Progenitor cell of endocrine pancreas (in vitro differentiated cells): ENCODE measurements at places on chromosomes 3 and 15.

GRCh38 chr15:87263871-87264270 is 992.7 kb downstream of the NTRK3 start:
- peaks cover 3% of the 10 kb centered on the region for H3K27me3 ChIP-seq
- H3K4me1 ChIP-seq = no peaks in the 10 kb centered on the region
- DNase-seq = no peak
- no peak overlapping the region for H3K4me3 ChIP-seq
- H3K36me3 ChIP-seq = no peaks in the 10 kb centered on the region

DNA sequence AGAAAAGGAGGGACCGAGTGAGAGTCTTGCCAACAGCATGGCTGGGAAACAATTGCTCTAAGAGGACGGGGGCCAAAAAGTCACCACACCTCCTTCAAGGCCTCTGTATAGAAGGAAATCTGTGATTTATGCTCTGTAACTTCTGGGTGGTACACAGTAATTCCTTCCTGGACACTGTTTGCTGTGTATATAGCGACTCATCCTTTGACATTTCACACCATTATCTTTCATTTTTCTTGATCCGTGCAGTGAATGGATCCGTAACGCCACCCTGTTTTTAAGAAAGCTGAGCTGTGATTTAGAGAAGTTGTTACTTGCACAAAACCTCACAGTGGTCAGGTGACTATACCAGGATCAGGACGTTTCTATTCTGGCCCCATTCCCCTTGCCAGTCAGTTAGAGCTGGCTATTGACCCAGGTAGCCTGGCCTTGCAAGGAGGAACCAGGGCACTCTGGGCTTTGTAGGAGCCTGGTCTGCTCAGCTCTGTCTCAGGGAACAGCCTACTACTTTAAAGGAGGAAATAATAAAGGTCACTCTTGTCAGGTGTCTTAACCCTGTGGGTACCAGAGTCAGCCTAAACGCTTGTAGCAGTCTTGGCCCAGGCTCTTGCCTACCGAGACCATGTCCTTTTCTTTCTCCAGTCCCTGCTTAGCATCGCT is 86.5 kb upstream of the MYZAP start:
- H3K36me3 ChIP-seq = no peaks in the 10 kb centered on the region
- peaks cover 92% of the 10 kb centered on the region for H3K4me1 ChIP-seq
- no peaks in the 10 kb centered on the region for H3K27me3 ChIP-seq
- no peak for DNase-seq
- H3K4me3 ChIP-seq = peak overlapping the region; percentile 13

DNA sequence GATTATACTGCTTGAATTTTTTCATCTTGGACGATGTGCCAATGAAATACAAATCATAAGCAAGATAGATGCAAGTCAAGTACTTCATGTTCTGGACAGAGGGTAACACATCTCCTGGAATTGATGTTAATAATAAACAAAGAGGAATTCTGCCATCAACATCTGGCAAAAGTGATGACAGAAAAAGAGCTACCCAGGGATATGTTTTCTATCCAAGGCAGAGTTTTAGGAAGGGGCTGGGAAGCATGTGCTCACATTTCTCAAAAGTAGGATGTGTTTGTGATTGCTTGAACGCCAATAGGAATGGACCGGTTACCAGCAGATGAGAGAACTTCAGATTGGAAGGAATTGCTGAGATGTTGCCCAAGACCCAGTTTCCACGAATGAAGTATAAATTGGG is 242.6 kb upstream of the AGTR1 start:
- H3K27ac ChIP-seq = no peak overlapping the region
- no peak overlapping the region for H3K4me3 ChIP-seq
- H3K4me1 ChIP-seq = peaks cover 27% of the 10 kb centered on the region
- no peaks in the 10 kb centered on the region for H3K27me3 ChIP-seq
- no peak for DNase-seq

DNA sequence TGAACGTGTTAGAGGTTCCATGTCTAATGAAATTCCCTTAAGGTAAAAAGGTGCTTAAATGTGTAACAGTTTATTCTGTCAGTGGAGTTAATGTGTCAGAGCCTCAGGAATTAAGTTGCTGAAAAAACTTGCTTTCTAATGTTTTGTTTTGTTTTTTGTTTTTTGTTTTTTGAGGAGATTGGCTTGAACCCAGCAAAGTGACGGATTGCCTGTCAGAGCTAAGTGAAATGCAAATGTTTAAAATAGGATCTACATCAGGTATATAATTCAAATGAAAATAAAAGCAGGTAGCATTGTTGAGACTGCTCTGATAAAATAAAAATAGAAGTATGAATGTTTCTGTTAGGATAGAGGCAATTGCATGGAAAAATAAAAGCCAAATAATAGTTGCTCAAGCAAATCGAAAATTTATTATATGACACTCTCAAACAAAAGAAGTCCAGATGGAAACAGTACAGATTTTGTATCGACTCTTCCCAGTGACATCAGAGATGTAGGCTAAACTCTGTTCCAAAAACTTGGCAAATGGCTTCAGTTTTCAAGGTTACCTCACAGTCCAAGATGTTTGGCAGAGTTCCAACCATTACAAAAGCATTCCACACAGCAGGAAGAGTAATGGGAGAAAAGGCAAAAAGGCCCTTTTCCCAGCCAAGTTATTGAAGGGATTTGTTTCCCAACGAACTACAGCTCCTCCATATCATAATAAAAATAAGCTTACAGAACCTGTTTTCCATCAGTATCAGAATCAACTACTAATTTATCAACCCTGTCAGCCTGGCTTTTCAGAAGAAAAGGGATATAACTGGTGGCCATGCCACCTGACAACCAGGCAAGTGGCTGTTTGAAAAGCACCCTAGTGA is 291.0 kb downstream of the TBL1XR1 start:
- no peak overlapping the region for H3K4me3 ChIP-seq
- no peaks in the 10 kb centered on the region for H3K27me3 ChIP-seq
- H3K36me3 ChIP-seq = no peaks in the 10 kb centered on the region
- H3K27ac ChIP-seq = no peak overlapping the region

- peaks cover 3% of the 10 kb centered on the region for H3K36me3 ChIP-seq
- H3K4me1 ChIP-seq = peaks cover 29% of the 10 kb centered on the region
- DNase-seq = peak; percentile 92
- peak within 1 kb of the TSS; percentile 99 for H3K27ac ChIP-seq
- H3K4me3 ChIP-seq = peak within 1 kb of the TSS; percentile 86
Observed at GRCh38 chr15:65530318-65531111, at the start of gene HACD3. Gene HACD3, plus strand, starts transcription at chr15:65530463. Its CDS starts 169 bp downstream, at chr15:65530632.

DNA sequence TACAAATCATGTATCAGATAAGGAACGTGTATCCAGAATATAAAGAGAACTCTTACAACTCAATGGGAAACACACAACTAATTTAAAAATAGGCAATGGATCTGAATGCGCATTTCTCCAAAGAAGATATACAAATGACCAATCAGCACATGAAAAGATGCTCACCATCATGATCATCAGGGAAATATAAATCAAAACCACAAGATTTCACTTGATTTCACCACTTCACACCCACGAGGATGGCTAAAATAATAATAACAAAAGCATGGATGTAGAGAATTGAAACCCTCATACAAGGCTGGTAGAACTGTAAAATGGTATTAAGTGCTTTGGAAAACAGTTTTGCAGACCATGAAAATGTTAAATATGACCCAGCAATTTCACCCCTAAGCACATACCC is 26.7 kb upstream of the SLC12A8 start:
- H3K27me3 ChIP-seq = no peaks in the 10 kb centered on the region
- DNase-seq = no peak
- H3K4me3 ChIP-seq = no peak overlapping the region
- H3K4me1 ChIP-seq = no peaks in the 10 kb centered on the region
- H3K27ac ChIP-seq = no peak overlapping the region

DNA sequence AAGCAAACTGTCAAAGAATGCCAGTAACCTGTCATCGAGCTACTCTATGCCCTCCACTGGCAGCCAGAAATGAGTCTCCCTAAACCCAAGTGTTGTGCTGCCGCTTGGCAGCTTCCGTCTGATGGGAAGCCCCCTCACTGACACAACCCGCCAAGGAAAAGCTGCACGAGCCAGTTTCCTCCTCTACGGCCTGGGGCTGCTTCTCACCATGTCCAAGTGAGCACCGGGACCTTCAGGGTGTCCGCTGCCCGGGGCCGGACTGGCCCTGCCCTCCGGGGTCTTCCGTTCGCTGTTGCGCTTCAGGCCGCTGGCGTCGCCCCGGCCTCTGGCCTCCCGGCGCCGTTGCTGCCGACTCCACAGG is 490 bp downstream of the TOMM70 start:
- H3K27ac ChIP-seq = peak overlapping the region; percentile 86
- peaks cover 2% of the 10 kb centered on the region for H3K36me3 ChIP-seq
- peak overlapping the region; percentile 92 for H3K4me3 ChIP-seq

DNA sequence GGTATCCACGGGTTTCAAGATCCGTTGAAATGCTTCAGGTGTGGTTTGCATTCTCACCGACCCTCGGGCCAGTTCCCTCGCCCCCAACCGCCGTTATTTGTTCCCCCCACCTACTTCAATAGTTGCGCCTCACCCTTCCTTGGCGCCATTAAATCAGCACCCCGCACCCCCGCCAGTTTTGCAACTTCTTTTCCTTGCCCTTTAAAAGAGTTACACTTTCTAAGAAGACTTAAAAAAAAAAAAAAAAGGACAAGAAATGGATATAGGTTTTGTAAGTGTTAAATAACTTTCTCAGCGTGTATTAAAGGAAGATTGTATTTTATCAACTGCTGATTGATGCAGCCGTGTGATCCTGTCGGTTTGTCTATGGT is 87.2 kb downstream of the NR2F2 start:
- peaks cover 42% of the 10 kb centered on the region for H3K4me1 ChIP-seq
- H3K27me3 ChIP-seq = peaks cover 85% of the 10 kb centered on the region
- no peak for DNase-seq
- peak overlapping the region; percentile 39 for H3K4me3 ChIP-seq
- no peaks in the 10 kb centered on the region for H3K36me3 ChIP-seq

DNA sequence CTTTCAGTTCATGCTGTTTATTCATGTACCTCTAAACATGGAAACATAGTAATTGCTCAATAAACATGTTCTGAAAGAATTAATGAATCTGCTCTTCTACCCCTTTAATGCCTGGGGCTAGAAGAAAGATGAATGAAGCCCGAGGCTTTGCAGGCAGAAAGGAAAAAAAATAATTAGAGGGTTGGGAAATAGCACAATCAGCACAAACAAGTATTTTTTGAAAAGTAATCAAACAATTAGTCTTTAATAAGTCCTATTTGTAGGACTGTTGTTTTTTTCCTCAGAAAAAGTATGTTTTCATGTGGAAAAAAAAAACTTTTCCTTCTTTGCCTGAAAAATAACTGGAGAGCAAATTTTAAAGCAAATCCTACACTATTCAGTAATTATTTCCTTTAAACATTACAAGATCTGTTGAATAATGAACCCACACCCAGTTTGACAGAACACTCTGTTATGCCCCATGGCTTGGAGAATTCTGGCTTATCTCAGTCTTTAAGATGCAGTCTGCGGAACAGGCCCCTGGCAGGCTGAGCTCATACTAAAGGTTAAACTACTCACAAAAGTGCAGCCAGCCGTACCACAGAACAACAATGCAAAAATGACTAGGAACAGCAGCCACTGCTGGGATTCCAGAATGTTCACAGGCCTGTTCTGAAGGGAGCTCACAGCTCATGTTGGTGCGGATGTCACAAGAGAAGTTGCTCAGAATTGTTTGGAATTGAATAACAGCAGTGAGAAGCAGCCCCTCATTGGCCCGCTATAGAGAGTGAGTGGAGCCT is 79.2 kb downstream of the ABI3BP start:
- H3K27me3 ChIP-seq = no peaks in the 10 kb centered on the region
- no peaks in the 10 kb centered on the region for H3K36me3 ChIP-seq
- no peak for DNase-seq
- no peak overlapping the region for H3K4me3 ChIP-seq

DNA sequence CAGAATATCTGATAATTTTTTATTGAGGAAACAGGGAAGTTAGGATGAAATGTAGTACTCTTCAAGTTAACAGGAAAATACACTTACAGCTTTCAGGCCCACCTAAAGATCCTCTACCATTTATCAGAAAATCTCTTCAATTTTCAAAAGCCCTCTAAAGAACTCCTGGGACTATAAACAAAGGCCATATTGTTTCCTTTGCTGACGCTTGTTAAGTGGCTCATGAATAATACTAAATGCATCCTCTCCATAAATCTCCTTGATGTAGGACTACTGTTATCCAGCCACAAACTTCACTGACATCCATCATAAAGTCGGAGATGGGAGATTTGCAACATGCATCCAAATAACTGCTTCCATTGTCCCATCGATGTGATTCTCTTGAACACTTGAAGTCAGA is 326.5 kb downstream of the ZIC1 start:
- peaks cover 4% of the 10 kb centered on the region for H3K4me1 ChIP-seq
- no peaks in the 10 kb centered on the region for H3K36me3 ChIP-seq
- H3K27me3 ChIP-seq = no peaks in the 10 kb centered on the region
- DNase-seq = no peak

DNA sequence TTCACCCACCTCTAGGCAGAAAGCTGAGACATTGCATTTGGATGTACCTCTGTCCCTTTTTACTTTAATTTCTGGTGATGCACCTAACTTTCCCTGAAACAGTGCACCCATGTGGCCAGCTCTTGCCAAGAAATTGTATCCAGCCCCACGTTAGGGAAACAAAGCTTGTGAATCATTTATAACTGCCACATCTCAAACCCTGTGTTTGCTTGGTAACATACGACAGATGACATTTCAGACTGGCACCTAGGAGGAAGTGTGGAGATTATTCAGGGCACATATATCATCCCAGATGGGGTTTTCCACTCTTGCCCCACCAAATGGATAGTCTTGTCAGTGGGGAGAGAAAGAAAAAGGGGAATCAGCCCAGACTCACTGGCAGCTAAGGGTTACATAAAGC is 2.1 kb downstream of the CYB561D2 start:
- H3K4me1 ChIP-seq = peaks cover 31% of the 10 kb centered on the region
- no peaks in the 10 kb centered on the region for H3K27me3 ChIP-seq
- no peak overlapping the region for H3K27ac ChIP-seq

GRCh38 chr3:136919799-136920580 is 37.8 kb upstream of the IL20RB start:
- no peaks in the 10 kb centered on the region for H3K27me3 ChIP-seq
- peaks cover 9% of the 10 kb centered on the region for H3K36me3 ChIP-seq
- H3K4me3 ChIP-seq = no peak overlapping the region

DNA sequence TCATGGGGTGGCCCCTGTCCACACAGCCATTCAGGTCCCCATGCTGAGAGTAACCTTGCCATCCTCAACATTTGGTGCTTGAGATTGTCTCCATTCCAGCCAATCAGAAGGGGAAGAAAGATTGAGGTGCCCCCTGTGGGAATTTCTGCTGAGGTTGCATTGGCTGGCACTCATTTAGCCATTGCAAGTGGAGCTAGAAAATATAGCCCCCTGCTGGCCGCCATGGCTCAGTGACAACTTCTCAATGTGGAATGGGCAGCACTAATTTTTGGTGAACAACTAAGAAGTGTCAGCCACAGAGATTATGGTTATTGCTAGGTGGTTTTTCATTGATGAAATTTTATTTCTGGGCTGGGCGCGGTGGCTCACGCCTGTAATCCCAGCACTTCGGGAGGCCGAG is 22.0 kb downstream of the COL6A6 start:
- H3K4me1 ChIP-seq = peaks cover 13% of the 10 kb centered on the region
- no peaks in the 10 kb centered on the region for H3K36me3 ChIP-seq
- H3K4me3 ChIP-seq = no peak overlapping the region
- DNase-seq = no peak

GRCh38 chr15:81047928-81048327 is 47.2 kb downstream of the TLNRD1 start:
- peaks cover 6% of the 10 kb centered on the region for H3K4me1 ChIP-seq
- no peaks in the 10 kb centered on the region for H3K36me3 ChIP-seq
- H3K27me3 ChIP-seq = peaks cover 3% of the 10 kb centered on the region
- H3K27ac ChIP-seq = no peak overlapping the region
- no peak overlapping the region for H3K4me3 ChIP-seq
